ENCODE measurements at places on chromosomes 6 and 20.

GRCh38 chr20:25230166-25230831, 17.6 kb upstream of the PYGB start:
- peaks cover 6% of the 10 kb centered on the region for H3K4me1 ChIP-seq
- no peak for DNase-seq
- peaks cover 17% of the 10 kb centered on the region for H3K36me3 ChIP-seq
- H3K27ac ChIP-seq = no peak overlapping the region

- peaks cover 15% of the 10 kb centered on the region for H3K36me3 ChIP-seq
- no peak overlapping the region for H3K27ac ChIP-seq
- DNase-seq = no peak
- H3K4me1 ChIP-seq = no peaks in the 10 kb centered on the region
These were observed 71.9 kb downstream of the FAM120B start for GRCh38 chr6:170378502-170378901.

DNA sequence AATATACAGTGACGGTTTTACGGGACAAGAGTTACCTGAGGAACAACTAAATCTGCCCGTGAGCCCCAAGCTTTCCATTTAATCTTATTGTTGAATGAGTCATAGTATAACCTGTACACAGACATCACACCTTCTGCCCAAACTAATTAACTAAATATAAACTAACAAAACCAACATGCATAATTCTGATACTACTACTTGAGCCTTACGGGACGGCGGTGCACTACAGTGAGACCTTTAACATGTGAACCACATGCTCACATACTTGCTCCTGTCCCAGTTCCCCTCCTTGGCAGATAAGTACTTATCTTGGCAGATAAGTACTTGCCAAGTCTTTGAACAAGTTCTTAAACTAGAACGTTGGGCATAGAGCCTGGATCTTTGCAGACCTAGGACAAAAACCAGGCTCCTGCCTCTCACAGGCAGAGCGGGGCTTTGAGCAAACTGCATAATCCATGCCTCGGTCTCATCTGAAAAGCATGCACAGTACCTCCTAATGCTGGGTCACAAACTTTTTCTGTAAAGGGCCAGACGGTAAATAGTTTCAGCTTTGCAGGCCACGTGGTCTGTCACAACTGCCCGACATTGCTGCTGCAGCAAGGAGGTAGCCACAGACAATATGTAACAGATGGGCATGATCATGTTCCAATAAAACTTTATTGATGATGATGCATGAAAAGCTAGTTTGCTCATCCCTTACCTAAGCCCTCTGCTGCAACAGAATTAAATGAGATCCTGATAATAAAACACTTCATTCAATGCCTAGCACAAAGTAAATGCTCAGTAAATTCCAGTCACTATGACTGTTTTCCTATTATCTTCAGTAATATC, 23.0 kb downstream of the ZNF217 start:
- no peak for DNase-seq
- H3K27me3 ChIP-seq = no peaks in the 10 kb centered on the region
- H3K36me3 ChIP-seq = peaks cover 24% of the 10 kb centered on the region
- H3K27ac ChIP-seq = no peak overlapping the region
- H3K4me3 ChIP-seq = no peak overlapping the region

DNA sequence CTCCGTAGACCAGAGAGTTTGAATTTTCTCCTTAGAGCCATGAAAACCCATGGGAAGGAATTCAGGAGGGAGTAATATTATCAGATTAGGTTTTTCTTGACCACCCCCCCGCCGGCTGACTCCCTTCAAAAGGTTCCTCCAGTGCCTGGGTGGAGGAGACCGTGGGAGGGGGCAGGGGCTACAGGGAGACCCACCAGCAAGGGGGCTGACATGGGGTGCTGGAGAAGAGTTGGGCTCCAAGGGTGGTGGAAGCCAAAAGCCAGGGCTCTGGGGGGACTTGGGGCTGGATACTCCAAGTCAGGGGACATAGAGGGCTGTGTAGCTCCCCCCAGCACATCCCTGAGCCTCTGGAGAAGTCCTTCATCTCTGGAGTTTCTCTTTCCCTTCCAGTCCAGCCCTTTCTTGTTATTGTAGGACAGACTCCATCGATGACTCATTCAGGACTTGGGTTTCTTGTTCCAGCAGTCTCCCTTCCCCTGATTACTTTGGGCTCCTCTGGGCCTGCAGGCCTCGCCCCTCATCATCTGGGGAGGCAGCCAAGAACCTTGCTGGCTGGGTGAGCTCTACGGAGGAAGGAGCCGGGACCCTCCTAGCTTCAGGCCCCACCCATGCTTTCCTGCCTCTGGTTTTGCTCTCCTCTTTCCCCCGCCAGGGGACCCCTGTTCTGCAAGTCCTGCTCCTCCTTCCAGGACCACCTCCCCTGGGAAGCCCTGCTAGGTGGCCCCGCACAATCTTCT, 10.5 kb upstream of the KIAA1755 start:
- H3K36me3 ChIP-seq = no peaks in the 10 kb centered on the region
- no peak overlapping the region for H3K4me3 ChIP-seq
- peak overlapping the region; percentile 79 for H3K27ac ChIP-seq
- no peak for DNase-seq
- H3K4me1 ChIP-seq = peaks cover 14% of the 10 kb centered on the region

DNA sequence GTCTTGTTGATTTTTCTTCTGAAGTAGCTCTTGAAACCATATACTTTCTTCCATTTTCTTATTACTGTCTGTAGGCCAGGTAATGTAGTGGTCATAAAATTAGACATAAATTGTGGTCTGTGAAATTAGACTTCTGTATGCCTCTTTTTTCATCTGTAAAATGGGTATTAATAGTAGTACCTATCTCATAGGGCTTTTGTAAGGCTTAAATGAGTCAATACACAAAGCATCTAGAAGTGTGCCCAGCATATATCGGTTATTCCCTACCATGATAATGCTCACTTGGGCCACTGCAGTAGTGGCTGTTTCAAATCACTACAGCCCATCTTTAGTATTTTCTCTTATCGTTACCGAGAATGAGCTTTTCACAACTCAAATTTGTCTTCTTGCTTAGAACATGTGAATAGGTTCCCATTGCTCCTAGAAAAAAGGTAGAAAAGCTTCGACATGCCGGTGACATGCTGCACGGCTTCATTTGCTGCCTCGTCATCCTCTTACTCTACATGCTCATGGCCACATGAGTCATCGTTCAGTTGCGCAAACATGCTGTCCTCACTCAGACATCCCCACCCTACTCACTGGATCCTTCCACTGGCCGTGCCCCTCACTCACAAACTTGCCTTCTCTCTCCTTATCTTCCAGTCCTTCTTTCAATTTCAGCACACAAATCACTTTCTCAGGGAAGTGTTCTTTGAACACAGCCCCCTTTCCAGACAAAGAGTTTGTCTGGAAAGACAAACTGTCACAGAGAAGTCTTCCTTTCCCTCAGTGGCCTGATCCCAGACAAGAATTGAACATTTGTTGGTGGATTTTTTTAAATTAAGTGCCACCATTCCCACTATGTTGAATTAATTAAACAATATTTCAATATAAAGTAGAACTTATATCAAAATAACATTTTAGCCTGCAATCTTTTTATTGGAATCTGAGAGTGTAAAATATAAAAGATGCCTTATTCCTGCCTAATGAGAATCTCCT, 32.2 kb upstream of the ERVFRD-1 start:
- no peak overlapping the region for H3K4me3 ChIP-seq
- no peaks in the 10 kb centered on the region for H3K27me3 ChIP-seq
- no peak for DNase-seq
- no peak overlapping the region for H3K27ac ChIP-seq
- no peaks in the 10 kb centered on the region for H3K36me3 ChIP-seq

- H3K27me3 ChIP-seq = no peaks in the 10 kb centered on the region
- no peak overlapping the region for H3K4me3 ChIP-seq
- no peaks in the 10 kb centered on the region for H3K36me3 ChIP-seq
- no peaks in the 10 kb centered on the region for H3K4me1 ChIP-seq
- no peak for DNase-seq
These were observed 47.7 kb upstream of the PLCB4 start for GRCh38 chr20:9021216-9021615.

GRCh38 chr6:32627831-32628230, 9.4 kb upstream of the HLA-DQA1 start:
- DNase-seq = no peak
- H3K27me3 ChIP-seq = no peaks in the 10 kb centered on the region

DNA sequence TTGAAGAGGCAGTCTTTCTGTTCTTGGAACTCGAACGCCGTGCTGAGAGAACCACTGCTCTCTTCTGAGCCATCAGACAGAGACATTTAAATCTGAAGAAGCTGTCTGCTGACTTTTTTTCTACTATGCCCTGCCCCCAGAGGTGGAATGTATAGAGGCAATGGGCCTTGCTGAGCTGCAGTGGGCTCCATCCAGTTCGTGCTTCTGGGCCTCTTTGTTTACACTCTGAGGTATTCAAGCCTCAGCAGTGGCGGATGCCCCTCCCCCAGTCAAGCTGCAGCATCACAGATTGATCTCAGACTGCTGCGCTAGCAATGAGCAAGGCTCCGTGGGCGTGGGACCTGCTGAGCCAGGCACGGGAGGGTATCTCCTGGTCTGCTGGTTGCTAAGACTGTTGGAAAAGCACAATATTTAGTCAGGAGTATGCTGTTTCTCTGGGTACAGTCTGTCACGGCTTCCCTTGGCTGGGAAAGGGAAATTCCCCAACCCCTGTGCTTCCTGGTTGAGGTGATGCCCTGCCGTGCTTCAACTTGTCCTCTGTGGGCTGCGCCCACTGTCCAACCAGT, 526.8 kb downstream of the CD109 start:
- H3K4me3 ChIP-seq = no peak overlapping the region
- H3K27ac ChIP-seq = no peak overlapping the region

Data from spinal cord (tissue), 10 donors.